Dorsolateral prefrontal cortex (tissue), 122 donors: ENCODE measurements at places on chromosomes 2 and 18. TPM values are rescaled to one million over a fixed set of nuclear protein-coding genes. Genes with fewer than 3 reads are reported as not detected.

GRCh38 chr18:80070825-80071224 is 36.6 kb downstream of the RBFA start:
- no peak for DNase-seq

GRCh38 chr2:197052356-197052755 is 125.8 kb upstream of the PGAP1 start:
- DNase-seq, result no peak

WDR35 gene
- total RNA-seq, result 12.3 TPM

- DNase-seq, result peak; percentile 62
Observed at GRCh38 chr2:168231609-168232241, 15.7 kb downstream of the STK39 start.

PDCD1 gene
- not detected for total RNA-seq

KLHL29 gene
- 22.9 TPM for total RNA-seq

- DNase-seq, result peak; percentile 94
Observed at GRCh38 chr2:219597552-219598307, at the start of gene STK11IP. Gene STK11IP, plus strand, starts transcription at chr2:219597857. Its CDS starts 263 bp downstream, at chr2:219598120.

ABCB11 gene
- total RNA-seq, result not detected

TNFRSF11A gene
- 4.9 TPM for total RNA-seq

DNA sequence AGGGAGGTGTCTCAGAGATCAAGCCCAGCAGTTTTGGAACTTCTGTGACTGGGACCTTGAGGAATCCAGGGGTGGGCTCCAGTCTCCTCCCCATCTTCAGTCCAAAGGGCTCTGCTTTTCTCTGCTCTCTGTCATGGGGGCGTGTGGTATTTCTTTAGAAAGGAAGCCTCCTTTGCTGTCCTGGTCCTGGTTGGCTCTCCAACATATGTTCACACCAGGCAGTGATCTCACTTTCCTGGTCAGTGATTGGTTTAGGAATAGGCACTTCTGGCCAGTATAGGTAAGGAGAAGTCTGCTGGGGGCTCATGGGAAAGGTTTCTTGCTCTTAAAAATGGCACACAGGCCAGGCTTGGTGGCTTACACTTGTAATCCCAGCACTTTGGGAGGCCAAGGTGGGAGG is 115.5 kb upstream of the HAAO start:
- DNase-seq, result no peak

- DNase-seq, result no peak
Observed at GRCh38 chr2:75274936-75275335, 75.6 kb upstream of the TACR1 start.

PTPRN gene
- 250 TPM for total RNA-seq

BCL11A gene
- total RNA-seq, result 87.3 TPM

DNA sequence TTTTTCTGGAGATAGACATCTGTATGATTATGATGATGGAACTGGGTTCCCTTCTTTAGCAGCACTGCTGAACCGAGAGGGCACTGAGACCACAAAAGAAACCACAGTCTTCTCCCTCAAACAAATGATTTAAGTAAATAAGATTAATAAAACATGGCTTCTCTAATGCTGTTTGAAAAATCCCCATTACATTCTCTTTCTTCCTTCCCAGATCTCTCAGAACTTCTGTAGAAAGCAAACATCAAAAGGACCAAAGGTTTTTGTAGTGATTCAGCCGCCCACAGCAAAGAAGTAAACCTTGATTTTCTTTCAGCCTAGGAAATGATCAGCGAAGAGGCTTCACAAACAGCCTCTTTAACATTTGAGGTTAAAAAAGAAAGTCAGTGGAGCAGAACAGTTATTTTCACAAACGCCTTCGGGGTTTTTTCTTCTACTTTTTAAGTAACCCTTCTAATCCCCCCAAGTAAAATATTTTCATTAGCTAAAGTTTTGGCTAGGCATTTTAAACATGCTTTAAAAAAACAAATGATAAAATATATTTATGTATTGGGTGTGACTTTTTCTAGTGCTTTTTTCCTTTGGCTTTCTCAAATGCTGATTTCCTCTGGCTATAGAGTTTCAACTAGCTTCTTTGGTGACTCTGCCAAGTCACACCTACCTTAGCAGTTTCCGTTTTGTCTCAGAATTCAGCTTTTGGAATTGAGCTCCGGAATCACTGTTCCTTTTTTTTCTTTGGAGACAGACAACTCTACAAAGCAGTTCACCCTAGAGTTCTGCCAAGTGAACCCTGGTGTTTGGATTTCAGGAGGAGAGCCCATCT is 89.6 kb downstream of the UPP2 start:
- no peak for DNase-seq

DNA sequence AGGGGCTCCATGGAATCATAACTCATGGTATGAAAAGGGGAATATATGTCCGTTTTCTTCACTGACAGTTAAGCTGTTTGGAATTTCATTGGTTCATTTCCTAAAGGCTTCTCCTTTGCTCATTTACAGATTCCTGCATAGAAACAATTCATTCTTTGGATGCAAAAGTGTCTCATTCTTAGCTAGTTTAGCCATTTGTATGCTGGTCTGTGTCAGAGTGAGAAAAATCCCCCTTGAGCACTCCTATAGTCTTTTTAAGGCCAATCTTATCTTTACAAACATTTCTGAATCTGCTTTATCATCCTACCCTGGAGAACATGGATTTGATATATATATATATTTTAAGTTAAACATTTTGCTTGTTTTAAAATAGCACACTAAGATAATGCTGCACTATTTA is 1260.9 kb upstream of the NRXN1 start:
- DNase-seq, result no peak
